Activated CD4-positive, alpha-beta T cell treated with anti-CD3 and anti-CD28 coated beads for 36 hours (primary cell): ENCODE measurements at places on chromosomes 16 and 17. TPM values are rescaled to one million over a fixed set of nuclear protein-coding genes. Genes with fewer than 3 reads are reported as not detected.
A peak's percentile ranks its signal among the peaks of the same experiment; 100 is the strongest.

GRCh38 chr16:11684231-11685025 is 16.2 kb downstream of the SNN start:
- DNase-seq: no peak

GRCh38 chr17:68640242-68640989 is 39.2 kb upstream of the FAM20A start:
- no peak for DNase-seq

Gene SNN
- 7.2 TPM for total RNA-seq

DNA sequence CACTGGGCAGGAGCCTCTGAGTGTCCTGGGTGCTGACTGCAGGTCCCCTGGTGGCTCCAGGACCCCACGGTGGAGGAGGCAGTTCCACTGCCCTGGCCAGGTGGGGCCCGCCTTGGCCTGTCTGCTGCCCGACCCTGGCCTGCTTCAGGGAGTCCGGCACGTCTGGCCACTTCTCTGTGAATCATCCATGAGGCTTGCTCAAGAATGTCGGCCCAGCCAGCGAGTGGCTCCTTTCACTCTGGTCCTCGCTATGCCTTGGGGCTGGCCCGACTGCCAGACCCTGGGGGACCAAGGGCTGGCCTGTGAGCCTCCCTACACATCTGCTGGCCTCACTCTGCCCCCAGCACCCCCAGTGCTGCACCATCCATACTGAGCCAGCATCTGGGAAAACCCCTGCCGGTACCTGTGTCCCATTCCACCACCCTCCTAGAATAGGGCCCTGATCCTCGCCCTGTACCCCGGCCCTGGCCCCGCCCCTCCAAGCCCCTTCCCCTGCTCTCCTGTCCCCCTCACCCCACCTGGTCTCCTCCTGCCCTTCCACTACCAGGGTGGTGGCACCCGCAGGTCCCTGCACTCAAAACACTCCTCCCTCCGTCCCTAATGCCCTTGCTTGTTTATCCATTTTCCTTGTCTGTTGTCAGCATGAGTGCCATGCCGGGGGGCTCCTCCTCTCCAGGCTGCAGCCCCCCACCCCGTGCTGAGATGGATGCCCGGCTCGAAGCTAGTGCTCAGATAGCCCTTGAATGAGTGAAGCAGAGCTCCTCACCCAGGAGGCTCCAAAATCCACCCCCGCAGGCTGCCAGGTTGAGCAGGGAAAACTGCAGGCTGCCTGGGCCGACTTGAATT is 35.5 kb downstream of the ADCY7 start:
- no peak for DNase-seq

DNA sequence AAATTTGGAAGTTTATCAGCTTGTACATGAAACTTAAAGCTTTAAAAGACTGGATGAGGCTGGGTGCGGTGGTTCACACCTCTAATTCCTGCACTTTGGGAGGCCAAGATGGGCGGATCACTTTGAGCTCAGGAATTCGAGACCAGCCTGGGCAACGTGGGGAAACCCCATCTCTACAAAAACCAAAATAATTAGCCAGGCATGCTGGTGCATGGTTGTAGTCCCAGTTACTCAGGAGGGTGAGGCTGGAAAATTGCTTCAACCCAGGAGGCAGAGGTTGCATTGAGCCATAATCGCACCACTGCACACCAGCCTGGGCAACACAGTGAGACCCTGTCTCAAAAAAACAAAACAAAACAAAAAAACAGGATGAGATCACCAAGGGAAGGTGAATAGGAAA is 209.5 kb downstream of the AATF start:
- DNase-seq: no peak

GRCh38 chr17:9226794-9227135 is 205.5 kb downstream of the NTN1 start:
- peak; percentile 80 for DNase-seq

GRCh38 chr17:52181782-52182181 is 23.3 kb upstream of the CA10 start:
- DNase-seq: no peak

Gene CDYL2
- total RNA-seq: 17.6 TPM

GRCh38 chr16:89297910-89298545 is 80.5 kb downstream of the ZNF778 start:
- DNase-seq: no peak

GRCh38 chr17:2282297-2282873 is 21.2 kb downstream of the SMG6 start:
- DNase-seq: no peak

- no peak for DNase-seq
Measured at GRCh38 chr17:65544672-65545071, 16.8 kb downstream of the AXIN2 start.

- peak; percentile 90 for DNase-seq
Measured at GRCh38 chr17:2259769-2260536, 43.6 kb downstream of the SMG6 start.

GRCh38 chr16:26269673-26270072 is 577.9 kb downstream of the HS3ST4 start:
- DNase-seq: no peak

Gene WSCD1
- 0.16 TPM for total RNA-seq

Gene CCL5
- 50.4 TPM for total RNA-seq

- DNase-seq: no peak
Measured at GRCh38 chr17:80277751-80278671, 17.4 kb downstream of the RNF213 start.

Gene ANKRD40CL
- not detected for total RNA-seq

DNA sequence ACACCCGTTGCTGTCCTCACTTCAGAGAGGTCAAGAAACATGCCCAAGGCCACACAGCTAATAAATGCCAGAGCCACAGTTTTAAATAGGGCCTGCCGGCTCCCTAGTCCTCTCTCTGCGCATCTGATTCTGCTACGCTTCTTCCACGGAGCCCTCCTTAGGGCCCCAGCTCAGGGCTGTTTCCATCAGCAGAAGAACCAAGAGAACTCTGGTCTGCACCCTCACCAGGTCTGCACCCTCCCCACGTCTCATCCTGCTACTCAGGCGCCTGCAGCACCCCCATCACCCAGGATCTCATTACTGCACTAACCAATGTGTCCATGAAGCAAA is 79.5 kb upstream of the NKD1 start:
- DNase-seq: no peak

Gene NHLRC4
- total RNA-seq: 0.19 TPM

DNA sequence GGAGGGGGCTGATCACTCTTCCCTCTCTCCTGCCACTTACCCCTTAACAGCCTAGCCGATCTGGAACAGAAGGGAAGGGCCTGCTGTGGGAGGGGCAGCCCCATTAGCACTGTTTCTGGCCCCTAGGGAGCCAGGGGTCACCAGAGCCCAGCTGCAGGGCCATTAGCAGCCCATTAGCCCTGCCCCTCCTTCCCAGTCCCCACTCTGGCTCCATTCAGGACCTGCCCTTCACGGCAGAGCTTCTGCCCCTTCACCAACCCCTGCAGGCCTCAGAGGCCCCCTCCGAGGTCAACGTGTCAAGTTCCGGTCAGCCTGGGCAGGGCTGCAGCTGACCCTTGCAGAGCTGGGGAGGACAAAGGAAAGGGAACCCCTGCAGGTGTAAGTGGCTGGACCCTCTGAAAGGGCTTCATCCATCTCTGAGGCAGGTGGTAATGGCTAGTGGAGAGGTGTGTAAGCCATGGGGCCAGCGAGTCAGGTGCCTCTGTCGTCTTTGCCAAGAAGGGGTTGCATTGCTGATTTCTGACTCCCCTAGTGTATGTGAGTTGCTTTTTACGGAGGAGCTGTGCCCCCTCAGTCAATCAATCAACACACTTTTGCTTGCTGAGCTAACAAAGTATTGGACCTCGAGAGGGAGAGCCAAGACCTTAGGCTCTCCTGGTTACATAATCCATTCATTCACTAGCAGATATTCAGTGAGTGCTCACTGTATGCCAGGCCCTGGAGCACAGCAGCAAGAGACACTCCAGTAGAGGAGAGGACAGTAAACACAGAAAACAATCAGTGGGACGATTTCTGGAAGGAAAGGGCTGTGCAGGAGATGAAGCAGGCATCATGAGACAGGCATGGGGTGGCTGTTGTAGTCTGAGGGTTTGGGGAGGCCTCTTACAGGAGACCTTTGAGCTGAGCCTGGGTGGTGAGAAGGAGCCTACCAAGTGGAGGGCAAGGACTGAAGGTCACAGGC is 18.2 kb upstream of the KCNJ12 start:
- no peak for DNase-seq

DNA sequence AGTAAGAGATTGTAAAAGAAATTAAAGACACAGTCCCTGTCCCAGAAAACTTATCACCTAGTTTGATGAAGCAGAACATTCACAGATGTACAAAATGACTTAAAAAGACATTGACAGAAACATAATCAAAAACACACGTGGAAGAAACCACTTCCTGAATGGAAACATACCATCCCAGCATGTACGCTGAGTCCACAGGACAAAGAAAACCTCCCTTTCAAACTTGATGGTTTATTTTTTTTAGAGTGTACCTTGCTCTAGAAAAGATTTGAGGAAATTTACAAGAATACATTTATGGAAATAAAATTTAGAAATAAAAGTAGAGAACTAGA is 140.9 kb downstream of the PMP22 start:
- no peak for DNase-seq

DNA sequence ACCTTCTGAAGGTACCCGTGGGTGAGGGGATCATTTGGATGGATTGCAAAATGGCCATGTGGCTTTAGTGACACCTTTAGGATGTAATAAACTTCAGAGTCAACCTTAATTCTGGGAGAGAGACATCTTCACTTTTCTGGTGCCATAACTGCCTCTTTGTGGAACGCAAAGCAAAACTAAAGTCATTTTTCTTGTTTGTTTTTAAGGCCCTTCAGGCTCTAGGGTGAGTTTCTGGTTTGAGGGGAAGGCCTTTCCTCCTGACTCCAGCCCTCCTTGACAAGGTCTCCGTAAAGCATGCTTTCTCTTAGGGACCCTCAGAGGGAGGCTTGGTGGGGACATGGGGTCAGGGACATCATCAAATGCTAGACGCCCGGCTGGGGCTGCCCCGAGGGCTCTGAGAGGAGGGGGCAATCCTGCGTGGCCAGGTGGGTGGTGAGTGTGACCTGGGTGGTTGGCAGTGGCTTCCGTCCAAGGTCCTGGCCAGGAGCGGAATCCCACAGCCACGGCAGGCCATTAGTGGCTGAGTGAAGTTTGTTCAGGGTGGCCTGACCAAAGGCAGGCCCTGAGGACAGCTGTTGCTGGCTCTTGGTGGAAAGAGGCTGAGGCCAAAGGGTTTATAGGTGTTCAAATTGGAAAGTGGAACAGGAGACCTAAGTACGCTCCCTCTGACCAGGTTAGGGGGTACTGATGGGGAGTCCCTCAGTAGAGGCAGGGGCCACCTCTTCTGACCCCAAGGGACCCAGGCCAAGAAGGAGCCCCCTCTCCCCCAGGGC is 112.2 kb downstream of the METRNL start:
- peak; percentile 1 for DNase-seq

DNA sequence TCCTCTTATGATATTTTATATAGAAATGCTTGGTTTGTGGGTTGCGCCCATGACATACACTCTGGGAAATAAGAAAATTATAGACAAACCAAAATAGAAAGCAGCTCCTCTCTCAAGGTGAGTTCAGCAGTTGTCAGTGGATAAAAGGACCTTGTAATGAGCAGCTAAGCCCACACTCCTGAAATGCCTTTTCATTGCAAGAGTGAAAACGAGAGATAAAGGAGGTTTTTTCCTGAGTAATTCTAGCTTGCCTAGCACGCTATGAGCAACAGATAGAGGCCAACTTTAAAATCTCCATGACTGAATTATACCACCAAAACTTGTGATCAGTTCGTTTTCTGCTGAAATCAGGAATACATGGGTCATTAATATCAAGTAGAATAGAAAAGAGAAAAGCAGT is 261.8 kb upstream of the CACNG5 start:
- DNase-seq: no peak

DNA sequence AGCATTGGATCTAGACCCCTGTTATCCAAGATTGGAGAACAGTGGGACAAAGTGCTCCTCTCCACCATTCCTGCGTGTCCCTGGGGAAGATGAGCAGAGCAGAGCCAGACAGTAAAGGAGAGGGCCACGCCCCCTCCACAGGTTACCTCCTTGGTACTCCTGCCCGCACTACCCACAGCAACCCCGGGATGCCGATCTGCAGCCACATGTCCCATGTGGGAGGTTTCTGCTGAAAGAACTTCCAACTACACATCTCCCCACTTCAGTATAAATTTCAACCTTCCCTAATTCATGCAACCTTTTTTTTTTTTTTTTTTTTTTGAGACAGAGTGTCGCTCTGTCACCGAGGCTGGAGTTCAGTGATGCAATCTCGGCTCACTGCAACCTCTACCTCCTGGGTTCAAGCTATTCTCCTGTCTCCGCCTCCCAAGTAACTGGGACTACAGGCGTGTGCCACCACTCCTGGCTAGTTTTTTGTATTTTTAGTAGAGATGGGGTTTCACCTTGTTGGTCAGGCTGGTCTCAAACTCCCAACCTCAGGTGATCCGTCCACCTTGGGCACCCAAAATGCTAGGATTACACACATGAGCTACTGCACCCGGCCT is 2.3 kb downstream of the RAB37 start:
- DNase-seq: peak; percentile 50

Gene ITGA2B
- 1.7 TPM for total RNA-seq

Gene CTRB1
- total RNA-seq: not detected

DNA sequence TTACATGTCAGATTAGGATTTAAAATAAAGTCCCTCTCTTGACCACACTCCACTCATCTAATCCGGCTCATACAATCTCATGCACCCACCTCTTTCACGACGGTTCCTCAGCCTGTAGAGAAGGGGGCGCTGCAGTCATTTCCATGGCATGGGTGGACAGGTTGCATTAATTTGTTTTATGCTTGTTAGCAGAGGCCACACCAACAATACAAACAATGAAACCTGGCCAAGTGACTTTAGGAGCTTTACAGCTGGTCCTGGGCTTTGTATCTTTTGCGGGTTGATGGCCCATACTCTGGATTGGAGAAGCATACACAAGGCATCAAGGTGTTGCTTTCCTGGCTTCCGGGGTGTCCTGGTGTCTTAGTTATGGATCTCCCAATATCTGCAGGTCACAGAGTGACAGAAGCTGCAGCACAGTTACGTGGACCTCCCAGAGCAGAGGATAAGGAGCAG is 9.7 kb upstream of the SNF8 start:
- peak; percentile 40 for DNase-seq

- no peak for DNase-seq
Measured at GRCh38 chr16:21222495-21223337, 10.8 kb upstream of the ANKS4B start.

DNA sequence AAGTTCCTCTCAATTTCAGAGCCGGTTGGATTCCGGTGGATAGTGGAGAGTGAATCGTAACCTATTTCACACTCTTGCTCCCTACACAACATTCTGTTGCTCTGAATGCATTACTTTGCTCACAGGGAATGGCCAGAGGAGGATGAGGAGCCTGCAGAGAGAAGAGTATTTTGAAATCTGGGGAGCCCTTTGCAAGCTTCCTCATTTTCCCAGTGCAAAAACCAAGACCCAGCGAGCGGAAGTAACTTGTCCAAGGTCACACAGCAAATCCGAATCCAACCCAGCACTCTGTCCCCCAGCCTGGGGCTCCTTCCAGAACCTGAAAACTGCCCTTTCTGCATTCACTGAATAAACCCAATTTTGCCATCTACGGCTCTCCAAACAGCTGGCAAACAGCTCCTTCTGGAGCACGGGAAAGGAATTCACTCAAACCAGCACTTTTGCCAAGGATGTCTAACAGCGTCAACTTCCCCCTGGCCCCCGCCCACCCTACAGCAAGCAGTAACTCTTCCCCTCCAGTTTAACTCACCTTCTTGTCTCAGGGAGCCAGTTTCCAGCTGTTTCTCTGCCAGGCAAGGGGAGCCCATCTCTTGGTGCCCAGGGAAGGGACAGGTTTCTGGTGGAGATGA is 557 bp downstream of the KCNG4 start:
- DNase-seq: no peak

GRCh38 chr16:11988258-11988978 is 11.9 kb downstream of the SNX29 start:
- DNase-seq: no peak

Gene DNAAF8
- 0.16 TPM for total RNA-seq

Gene HBA2
- not detected for total RNA-seq

Gene PLXDC1
- total RNA-seq: 2.4 TPM
